Kidney epithelial cell (primary cell): ENCODE measurements at places on chromosomes 2 and 18.
A peak's percentile ranks its signal among the peaks of the same experiment; 100 is the strongest.

DNA sequence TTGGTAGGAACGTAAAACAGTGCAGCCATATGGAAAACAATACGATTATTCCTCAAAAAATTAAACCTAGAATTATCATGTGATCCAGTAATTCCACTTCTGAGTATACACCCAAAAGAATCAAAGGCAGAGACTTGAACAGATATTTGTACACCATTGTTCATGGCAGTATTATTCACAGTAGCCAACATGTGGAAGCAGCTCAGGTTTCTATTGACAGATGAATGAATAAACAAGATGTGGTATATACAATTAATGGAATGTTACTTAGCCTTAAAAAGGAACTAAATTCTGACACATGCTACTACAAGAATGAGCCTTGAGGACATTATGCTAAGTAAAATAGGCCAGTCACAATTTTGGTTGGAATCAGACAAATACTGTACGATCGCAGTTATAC lies 14.2 kb upstream of the RTTN start:
- DNase-seq: no peak

- DNase-seq: no peak
Observed at GRCh38 chr2:70942396-70943204, 6.9 kb downstream of the ATP6V1B1 start.

- DNase-seq: no peak
Observed at GRCh38 chr18:44974174-44974573, 293.5 kb downstream of the SETBP1 start.

- no peak for DNase-seq
Observed at GRCh38 chr2:95303191-95303919, 6.2 kb downstream of the KCNIP3 start.

DNA sequence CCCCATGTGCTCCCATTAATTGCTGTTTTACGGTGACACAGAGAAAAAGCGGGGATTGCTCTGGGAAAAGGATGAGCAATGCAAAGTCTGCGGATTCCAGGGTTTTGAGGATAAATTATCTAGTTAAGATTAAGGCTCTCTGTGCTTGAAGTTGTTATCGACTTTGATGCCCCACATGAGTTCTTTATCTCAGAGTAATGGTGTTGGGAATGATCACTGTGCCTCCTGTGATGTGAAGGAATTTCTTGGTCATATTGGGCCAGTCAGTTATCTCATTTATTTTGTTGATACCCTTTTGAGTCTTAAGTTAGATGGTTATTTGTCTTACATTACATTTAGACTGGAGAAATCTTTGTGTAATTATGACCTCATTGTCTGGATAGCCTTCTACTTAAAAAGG lies 184.6 kb upstream of the MEX3C start:
- no peak for DNase-seq

GRCh38 chr2:22907330-22907729 lies 477.6 kb upstream of the KLHL29 start:
- no peak for DNase-seq

- no peak for DNase-seq
Observed at GRCh38 chr18:77635451-77635850, 385.8 kb downstream of the GALR1 start.

- no peak for DNase-seq
Observed at GRCh38 chr2:240846873-240847595, 21.6 kb upstream of the AGXT start.

DNA sequence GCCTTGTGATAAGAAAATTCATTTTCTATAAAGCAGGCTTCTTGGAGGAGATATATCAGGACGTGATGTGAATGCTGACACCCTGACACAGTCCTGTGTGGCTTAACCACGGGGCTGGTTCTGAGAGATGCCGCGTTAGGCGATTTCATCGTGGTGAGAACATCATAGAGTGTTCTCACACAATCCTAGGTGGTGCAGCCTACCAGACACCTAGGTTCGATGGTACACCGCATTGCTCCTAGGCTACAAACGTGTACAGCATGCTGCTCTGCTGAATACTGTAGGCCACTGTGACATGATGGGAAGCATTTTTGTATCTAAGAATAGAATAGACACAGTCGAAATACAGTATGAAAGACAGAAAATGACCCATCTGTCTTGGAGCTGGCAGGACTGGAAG lies 82.5 kb downstream of the TNFRSF11A start:
- no peak for DNase-seq

GRCh38 chr2:53576166-53576565 lies 191.4 kb upstream of the CHAC2 start:
- DNase-seq: no peak

GRCh38 chr18:13107074-13107473 lies 111.5 kb upstream of the LDLRAD4 start:
- DNase-seq: no peak

DNA sequence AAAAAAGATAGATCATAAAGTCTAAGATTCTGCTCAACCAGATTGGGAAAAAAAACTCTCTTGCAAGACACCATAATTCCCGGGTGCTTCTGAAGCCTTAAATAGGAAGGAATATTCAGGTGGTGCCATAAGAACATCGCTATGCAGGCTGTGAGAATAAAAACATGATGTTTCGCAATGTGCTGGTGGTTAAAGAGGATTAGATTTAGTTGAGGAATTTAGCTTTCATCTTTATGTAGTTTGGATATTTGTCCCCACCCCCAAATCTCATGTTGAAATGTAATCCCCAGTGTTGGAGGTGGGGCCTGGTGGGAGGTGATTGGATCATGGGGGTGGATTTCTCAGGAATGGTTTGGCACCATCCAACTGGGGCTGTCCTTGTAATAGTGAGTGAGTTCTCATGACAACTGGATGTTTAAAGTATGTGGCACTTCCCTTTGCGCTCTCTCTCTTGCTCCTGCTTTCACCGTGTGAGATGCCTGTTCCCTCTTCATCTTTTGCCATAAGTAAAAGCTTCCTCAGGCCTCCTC lies 132.2 kb downstream of the AKAIN1 start:
- no peak for DNase-seq

- DNase-seq: no peak
Observed at GRCh38 chr2:178951266-178952006, 98.5 kb downstream of the CCDC141 start.

GRCh38 chr2:164178835-164179465 lies 442.3 kb downstream of the GRB14 start:
- peak; percentile 25 for DNase-seq

- DNase-seq: no peak
Observed at GRCh38 chr18:49628881-49629795, 67.3 kb downstream of the LIPG start.

- no peak for DNase-seq
Observed at GRCh38 chr2:120567128-120567527, 168.5 kb upstream of the GLI2 start.

- no peak for DNase-seq
Observed at GRCh38 chr2:99651930-99652670, 162.3 kb upstream of the REV1 start.

DNA sequence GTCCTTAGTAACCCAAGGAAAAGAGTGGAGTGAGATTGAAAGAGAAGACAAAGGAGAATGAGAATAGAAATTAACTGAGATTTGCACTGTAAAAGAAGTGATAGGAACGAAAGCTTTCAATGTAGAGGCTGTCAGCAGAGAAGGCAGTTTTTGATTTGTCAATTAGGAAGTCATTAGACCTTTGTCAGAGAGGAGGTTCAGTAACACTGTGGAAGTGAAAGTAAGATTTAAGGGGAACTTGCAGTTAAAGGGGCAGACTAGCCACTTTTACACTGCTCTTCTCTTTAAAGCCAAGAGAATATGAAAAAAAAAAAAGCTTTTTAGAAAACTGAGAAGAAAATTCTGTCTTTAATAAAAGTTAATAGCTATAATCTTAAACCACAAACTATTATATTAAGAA lies 11.5 kb upstream of the KYNU start:
- DNase-seq: no peak

DNA sequence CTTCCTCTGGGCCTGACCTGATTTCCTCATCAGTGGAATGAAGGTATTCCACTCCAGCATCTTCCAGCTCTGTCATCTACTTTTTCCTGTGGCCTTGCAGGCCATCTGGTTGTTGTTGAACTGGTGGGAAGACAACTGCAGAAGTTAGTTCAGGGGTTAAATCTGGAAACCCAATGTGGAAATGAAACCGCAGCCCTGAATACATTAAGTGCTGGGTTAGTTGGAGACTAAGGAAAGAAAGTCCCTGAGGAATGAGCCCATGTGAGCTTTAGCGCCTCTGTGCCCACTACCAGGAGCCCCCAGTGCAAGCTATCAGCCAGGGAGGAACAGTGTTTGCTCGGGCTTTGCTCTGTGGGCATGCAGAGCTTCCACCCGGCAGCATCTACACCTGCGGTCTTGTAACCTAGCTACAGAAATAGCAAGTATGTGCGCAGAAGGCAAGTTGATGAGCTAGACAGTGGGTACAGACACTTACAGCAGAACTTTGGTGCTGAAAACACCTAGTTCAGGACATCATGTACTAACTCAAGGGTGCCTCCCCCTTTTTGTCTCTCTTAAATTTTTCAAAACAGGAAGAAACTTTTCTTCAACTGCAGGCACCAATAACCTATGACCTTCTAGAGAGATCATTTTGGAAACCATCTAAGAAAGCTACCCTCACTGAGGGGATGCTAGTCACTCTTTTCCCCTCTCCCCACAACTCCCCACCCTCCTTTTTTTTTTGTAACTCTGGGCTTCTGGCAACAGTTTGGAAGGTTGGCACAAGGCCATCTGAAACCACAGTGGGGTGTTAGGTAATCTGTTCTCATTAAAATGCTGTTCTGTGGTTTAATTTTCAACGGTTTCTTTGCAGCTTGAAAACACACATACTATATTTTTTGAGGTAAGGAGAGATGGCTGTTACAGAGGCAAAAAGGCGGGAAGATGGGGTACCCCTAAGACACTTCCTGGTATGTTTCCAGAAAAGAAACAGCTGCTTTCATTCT lies 18.3 kb upstream of the CXCR4 start:
- DNase-seq: no peak

DNA sequence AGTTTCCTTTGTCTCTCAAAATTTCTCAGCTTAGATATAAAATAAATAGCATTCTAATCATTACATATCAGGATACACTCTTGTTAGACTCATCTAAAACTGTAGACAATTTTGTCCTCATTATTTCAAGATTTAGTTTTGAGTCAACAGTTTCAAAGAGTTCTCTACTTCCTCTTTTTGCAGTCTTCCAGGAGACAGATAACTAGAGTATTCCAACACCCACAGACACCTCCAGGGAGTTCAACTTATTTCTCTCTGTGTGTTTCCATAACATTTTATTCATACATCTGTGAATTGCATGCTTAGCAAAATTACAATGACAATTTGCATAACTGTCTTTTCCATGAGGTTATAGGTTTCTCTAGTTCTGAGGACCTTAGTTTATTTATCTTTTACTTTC lies 166.6 kb upstream of the HNMT start:
- DNase-seq: no peak

DNA sequence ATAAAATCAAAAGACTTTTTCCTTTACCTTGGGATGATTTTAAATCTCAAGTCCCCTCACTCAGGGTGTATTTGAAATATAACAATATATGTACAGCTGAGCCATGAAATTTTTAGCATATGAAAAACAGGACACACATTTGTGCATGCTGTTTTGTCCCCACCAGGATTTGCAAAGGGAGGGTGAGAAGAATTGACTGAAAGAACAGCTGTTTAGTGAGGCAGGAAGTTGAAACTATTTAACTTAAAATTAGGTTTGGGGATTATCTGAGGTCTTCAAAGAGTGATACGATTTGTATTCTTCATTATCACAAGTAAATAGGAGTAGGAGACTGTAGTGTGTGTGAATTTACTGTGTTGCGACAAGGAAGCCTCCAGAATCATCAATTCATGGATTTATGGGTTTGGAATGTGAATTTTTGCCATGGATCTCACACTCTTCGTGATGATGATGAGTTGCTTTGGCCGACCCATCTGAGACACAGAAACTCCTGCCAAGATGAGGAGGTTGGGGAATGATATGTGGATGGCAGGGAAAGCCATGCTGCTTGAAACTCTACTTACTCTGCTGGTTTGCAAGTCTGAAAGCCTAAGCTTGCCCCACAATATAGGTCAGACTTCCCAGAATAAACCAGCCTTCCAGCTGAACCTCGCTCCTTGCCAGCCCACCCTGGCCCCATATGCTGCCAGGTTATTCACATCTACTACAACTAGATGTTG lies 31.0 kb upstream of the SPATS2L start:
- DNase-seq: no peak

DNA sequence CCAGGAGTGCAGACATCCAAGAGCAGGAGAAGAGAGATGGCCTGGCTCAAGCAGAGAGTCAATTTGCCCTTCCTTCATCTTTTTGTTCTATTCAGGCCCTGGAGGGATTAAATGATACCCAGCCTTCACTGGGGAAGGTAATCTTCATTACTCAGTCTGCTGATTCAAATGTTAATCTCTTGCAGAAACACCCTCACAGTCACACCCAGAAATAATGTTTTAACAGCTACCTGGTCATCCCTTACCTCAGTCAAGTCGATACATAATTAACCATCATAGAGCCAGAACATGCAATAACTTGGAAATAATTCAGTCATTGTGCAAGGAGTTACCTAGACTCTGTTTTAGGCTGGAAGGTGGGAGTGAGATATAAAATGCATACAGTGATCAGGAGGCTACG lies 163.7 kb upstream of the TNP1 start:
- no peak for DNase-seq

DNA sequence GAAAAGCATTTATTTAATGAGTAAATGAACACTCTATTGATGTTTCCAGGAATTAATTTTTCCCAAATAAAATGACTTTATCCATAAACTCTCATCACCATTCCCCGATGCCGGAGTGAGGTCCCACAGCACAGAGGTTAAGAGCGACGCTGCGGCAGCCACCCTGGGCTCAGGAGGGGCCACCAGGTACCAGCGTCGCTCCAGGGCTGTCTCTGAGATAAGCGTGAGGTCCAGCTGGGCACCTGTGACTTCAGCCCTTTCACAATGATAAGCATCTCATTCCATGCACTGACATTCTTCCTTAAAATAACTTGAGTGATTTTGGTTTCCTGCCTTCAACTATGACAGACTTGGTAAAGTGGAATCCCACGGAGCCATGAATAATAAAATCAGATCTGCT lies 182.1 kb downstream of the TWIST2 start:
- no peak for DNase-seq

- DNase-seq: no peak
Observed at GRCh38 chr2:101577173-101577572, 102.3 kb upstream of the RFX8 start.

GRCh38 chr2:119223521-119224390 lies at the start of gene STEAP3:
Gene STEAP3, plus strand, starts transcription at chr2:119223834. Its CDS starts 7,179 bp downstream, at chr2:119231013.
- DNase-seq: no peak
